Myometrial cell (primary cell): ENCODE measurements at places on chromosomes 2 and 18. TPM values are rescaled to one million over a fixed set of nuclear protein-coding genes. Genes with fewer than 3 reads are reported as not detected.

Gene AOX1
- 116 and 131 TPM in 2 replicates for total RNA-seq

Gene PLGLB1
- not detected in 2 replicates for total RNA-seq

Gene UGT1A3
- total RNA-seq = not detected in 2 replicates

Gene ACP1
- total RNA-seq = 73.8 and 89.3 TPM in 2 replicates

Gene SLC9A2
- total RNA-seq = not detected in 2 replicates

Gene CCDC141
- not detected in 2 replicates for total RNA-seq

Gene CELF4
- not detected in 2 replicates for total RNA-seq

Gene GPR35
- not detected in 2 replicates for total RNA-seq

Gene CD8B
- total RNA-seq = not detected in 2 replicates

Gene GALNT5
- 2.9 and 4.3 TPM in 2 replicates for total RNA-seq

Gene FTCDNL1
- total RNA-seq = 0.18 and 0.58 TPM in 2 replicates

Gene UCN
- not detected in 2 replicates for total RNA-seq

Gene KCNIP3
- total RNA-seq = 4.6 and 11.0 TPM in 2 replicates

Gene CACNB4
- total RNA-seq = not detected in 2 replicates

Gene ANO7
- 0.29 TPM in 1 of 2 replicates, not detected in the other for total RNA-seq

Gene GKN1
- not detected in 2 replicates for total RNA-seq

Gene SERPINB4
- not detected in 2 replicates for total RNA-seq

Gene MAB21L4
- not detected in 2 replicates for total RNA-seq

Gene ELOA2
- total RNA-seq = not detected in 2 replicates

Gene NEU2
- total RNA-seq = not detected in 2 replicates

Gene TMEM18
- total RNA-seq = 12.7 and 21.4 TPM in 2 replicates

Gene C2orf15
- not detected in 2 replicates for total RNA-seq

Gene TXNDC2
- not detected in 2 replicates for total RNA-seq

Gene TUBA3E
- total RNA-seq = not detected in 2 replicates

Gene CCDC68
- total RNA-seq = 17.9 and 24.3 TPM in 2 replicates

Gene ETAA1
- 17.7 and 19.3 TPM in 2 replicates for total RNA-seq

Gene MYOM1
- not detected in 2 replicates for total RNA-seq
